Activated CD4-positive, alpha-beta T cell treated with anti-CD3 and anti-CD28 coated beads, Interleukin-2, amount 10 ng/mL, durations not matched to agents 24 days and 14 days (primary cell): ENCODE measurements at places on chromosomes 12 and 14. TPM values are rescaled to one million over a fixed set of nuclear protein-coding genes. Genes with fewer than 3 reads are reported as not detected.

- peak; percentile 66 for DNase-seq
Observed at GRCh38 chr12:82359115-82359478, 768 bp downstream of the METTL25 start.

- no peak for DNase-seq
Observed at GRCh38 chr14:55084401-55085059, 33.1 kb downstream of the MAPK1IP1L start.

DNA sequence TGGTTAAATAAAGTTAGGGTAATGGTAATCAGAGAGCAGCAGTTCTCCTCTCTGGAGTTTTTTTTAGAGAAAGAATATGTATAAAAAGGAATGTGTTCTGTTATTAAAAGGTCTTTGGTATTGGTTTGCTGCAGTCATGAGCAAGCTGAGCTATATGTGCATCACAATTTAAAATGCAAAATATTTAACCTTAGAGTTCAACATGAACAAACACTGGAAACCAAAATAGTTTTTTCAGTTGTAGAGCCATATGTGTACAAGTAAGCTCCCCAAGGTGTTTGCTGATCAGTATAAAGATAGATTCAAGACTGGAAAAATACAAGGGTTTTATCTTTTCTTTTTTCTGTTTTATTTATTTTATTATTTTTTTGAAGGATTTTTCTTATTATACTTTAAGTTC is 245.0 kb downstream of the NUBPL start:
- no peak for DNase-seq

DNA sequence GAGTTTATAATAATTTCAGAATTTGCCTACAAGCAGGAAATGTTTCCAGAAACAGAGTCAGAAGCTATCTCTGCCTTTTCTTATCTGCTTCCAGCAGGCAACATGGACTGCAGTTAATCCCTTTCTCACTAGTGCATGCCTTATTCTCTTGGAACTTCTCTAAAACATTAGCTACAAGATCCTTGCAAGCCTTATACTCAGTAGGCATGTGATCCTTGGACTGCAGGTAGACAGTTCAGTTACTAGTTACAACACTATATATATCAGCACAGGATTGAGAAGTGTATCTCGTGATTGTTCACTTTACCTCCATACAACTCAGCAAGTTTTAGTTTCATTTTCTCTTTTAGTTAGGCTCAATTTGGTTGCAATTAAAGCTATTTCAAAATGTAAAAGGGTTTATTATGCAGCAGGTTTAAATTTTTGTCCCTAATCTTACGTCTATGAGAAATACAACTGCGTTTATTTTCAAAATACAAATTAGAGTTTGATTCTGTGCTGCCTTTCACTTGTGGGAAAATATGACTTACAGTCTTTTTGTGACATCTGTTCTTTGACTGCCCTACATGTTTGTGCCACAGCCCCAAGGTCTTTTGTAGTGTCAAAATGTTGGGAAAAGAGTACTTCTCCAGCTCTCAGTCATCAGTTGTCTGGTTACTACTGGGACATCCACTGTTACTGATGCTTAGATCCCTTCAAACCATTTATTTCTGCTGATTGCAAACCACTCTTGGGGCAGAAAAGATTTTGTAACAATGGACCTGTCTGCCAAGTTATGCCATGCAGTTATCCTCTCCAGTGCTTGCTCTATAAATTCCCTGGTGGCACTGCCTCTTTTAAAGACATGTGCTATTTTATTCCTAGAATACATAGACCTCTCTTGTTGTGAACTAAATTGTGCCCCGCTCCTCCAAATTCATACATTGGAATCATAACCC is 709.0 kb upstream of the FOXG1 start:
- DNase-seq = no peak

GRCh38 chr12:110050927-110051326 is 2.6 kb upstream of the C12orf76 start:
- no peak for DNase-seq

GRCh38 chr12:102498471-102498870 is 18.1 kb upstream of the IGF1 start:
- DNase-seq = no peak

Gene OR2AP1
- total RNA-seq = not detected in 2 replicates

- no peak for DNase-seq
Observed at GRCh38 chr12:70686299-70686698, 49.1 kb upstream of the PTPRB start.

DNA sequence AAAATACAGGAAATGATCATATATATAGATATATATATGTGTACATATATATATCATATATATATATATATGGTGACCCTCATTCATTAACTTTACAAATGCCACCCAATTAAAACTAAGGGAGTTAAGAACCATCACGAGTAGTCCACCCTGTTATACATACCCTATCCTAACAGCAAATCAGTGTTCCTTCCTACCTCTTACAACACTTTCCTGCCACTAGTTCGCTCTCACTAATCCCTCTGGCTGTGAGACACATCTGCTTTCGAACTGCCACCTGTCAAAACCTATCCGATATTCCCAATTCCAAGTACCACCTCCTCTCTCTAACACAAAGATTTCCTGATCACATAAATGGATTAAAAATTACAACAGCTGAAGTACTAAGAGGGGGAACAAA is 100.5 kb downstream of the EEA1 start:
- DNase-seq = no peak

DNA sequence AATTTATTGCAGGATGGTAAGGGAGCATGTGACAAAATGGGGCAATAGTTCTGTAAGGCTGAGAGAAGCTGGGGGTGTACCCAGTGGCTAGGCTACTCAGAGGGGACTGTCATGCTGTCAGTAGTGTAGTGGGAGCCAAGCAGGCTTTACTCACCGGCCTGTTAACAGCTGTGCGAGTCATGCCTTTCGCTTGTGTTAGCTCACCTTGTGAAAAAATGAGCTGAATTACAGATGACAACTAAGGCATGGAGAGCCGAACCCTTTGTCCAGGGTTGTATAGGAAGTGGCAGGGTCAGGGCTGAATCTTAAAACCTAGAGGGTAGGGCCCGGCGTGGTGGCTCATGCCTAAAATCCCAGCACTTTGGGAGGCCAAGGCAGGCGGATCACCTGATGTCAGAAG is 37.9 kb downstream of the SH2B3 start:
- no peak for DNase-seq

- no peak for DNase-seq
Observed at GRCh38 chr12:51753980-51754675, 94.4 kb downstream of the FIGNL2 start.

GRCh38 chr14:102900631-102901571 is 21.6 kb upstream of the AMN start:
- no peak for DNase-seq

Gene WIF1
- total RNA-seq = not detected in 2 replicates

Gene KRT74
- not detected in 2 replicates for total RNA-seq

Gene CFAP251
- 0.85 and 1.1 TPM in 2 replicates for total RNA-seq

DNA sequence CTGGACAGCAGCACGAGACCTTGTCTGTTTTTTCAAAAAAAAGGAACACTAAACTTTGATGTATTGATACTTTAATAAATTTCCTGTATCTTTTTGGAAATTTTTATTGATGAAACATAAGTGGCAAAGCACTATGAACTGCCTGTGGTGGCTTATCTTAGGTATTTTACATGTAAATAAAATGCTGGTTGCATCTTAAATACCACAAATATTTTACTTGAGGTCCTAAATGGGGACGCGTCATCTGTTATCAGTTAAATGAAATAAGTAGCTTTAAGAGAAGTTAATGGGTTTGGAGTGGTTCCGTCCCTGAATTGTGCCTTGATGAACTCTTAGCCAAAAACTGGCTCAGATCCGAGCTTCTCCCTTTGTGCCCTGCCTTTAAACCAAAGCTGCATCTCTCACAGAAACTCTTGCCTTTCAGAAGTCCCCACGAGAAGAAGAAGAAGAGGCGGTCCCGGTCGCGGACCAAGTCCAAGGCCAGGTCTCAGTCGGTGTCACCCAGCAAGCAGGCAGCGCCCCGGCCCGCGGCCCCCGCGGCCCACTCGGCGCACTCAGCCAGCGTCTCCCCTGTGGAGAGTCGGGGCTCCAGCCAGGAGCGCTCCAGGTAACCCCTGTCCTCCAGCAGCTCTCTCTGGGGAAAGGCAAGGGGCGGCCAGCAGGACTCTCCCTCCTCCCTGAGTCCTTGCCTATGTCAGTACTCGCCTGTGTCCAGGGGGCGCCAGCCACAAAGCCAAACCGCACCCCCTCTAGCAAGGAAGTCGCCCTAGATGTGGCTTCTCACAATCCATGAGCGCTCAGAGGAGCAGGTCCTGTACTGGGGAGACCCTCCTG is 31.2 kb upstream of the MMP17 start:
- DNase-seq = no peak

DNA sequence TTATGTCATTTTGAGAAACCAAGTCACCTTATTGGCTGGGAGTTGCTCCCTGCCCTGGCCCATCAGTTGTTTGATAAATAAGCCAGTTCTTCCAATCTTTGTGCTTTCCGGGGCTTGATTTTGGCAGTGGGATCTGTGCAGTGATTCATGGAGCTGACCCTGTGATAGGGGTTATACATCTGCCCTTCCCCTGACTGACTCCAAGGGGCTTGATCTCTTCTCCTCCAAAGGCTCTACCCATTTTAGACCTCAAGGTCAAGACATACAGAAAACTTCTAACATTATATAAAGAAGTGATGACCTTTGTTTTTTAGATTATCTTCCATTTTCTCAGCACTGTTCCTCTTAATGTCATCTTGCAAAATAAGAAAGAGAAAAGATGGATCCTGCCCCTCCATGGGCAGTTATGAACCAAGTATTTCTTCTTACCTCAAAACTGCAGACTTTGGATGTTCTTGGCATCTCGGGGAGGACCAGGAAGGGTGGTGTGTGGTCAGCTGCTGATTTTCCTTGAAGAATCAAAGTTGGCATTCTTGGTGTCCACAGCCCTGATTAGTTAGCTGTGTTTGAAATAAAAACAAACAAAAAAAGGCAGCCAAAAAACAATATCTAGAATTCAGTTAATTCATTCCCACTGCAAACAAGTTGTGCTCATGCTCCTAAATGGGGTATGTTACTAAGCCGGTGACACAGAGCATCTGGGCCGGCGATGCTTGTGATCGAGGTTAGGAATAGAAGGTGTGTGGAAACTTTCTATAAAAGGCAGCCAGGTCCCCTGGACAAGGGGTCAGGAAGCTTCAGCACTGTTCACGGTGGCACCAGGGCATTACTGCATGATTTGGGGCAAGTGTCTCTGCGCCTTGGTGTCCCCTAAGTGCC is 120.2 kb downstream of the SAMD4A start:
- DNase-seq = no peak

Gene ARHGEF25
- 1.6 and 1.7 TPM in 2 replicates for total RNA-seq

GRCh38 chr12:116187151-116187511 is 90.4 kb downstream of the MED13L start:
- DNase-seq = no peak

Gene MMP17
- total RNA-seq = 0.52 and 0.89 TPM in 2 replicates

Gene TMEM30B
- total RNA-seq = 0.44 and 0.47 TPM in 2 replicates

Gene PSMD9
- total RNA-seq = 63.8 and 69.9 TPM in 2 replicates

- DNase-seq = no peak
Observed at GRCh38 chr12:104964856-104965205, 6.7 kb upstream of the SLC41A2 start.

GRCh38 chr12:66066137-66066928 is 64.2 kb downstream of the LLPH start:
- no peak for DNase-seq

- no peak for DNase-seq
Observed at GRCh38 chr12:16611146-16611545, 5.2 kb upstream of the LMO3 start.

DNA sequence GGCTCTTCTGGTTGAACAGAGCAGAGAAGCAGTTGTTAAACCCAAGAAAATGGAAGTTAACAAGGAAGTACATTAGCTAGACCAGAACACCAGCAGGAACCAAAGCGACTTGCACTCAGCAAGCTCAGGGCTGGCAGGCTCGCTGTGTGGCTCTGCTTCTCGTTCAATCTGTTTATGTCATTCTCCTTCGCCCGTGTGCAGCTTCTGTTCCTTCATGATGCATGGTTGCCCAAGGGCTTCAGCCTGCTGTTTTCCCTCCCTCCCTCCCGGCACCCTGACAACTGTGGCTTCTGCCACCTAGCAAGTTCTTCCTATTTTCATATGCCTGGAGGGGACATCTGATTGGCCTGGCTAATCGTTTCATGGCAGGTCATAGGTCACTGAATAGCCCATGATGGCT is 25.3 kb downstream of the PIGH start:
- DNase-seq = no peak

DNA sequence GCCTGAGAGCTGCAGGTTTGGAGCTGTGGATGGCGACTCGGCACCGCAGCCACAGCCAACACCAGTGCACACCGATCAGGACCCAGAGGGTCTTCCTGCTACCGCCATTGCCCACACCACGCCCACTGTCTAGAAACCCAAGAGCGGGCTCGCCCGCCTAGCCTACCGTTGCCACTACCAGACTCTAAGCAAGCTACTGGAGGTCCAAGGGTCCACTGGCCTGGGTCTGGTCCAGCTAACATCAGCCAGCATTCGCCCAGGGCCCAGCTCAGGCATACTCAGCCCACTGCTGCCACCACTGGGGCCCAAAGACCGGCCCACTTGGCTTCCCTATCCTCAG is 30.5 kb upstream of the MON2 start:
- DNase-seq = no peak

Gene IQSEC3
- 0.05 and 0.21 TPM in 2 replicates for total RNA-seq

Gene PIANP
- 0.09 TPM in 1 of 2 replicates, not detected in the other for total RNA-seq

- DNase-seq = no peak
Observed at GRCh38 chr14:88188745-88189416, 134.2 kb downstream of the KCNK10 start.

GRCh38 chr12:85775091-85775490 is 61.1 kb downstream of the RASSF9 start:
- DNase-seq = no peak

Gene RAB2B
- 26.5 and 30.1 TPM in 2 replicates for total RNA-seq
